ENCODE measurements at places on chromosomes 12 and 14.

GRCh38 chr14:50977863-50978528, 33.7 kb upstream of the PYGL start:
- DNase-seq = no peak

DNA sequence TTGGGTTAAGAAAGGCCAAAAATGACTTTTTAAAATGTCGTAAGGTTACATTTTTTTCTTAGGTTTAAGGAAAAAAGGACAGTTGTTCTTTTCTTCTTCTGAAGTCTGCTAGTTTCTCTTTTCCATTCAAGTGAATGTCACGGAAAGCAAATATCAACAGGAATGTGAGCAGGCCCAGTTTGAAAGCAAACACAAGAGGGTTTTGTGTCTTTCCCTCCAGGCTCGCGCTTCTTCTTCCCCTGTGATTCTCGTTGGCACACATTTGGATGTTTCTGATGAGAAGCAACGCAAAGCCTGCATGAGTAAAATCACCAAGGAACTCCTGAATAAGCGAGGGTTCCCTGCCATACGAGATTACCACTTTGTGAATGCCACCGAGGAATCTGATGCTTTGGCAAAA, 85.4 kb downstream of the LRRK2 start:
- no peak for DNase-seq

DNA sequence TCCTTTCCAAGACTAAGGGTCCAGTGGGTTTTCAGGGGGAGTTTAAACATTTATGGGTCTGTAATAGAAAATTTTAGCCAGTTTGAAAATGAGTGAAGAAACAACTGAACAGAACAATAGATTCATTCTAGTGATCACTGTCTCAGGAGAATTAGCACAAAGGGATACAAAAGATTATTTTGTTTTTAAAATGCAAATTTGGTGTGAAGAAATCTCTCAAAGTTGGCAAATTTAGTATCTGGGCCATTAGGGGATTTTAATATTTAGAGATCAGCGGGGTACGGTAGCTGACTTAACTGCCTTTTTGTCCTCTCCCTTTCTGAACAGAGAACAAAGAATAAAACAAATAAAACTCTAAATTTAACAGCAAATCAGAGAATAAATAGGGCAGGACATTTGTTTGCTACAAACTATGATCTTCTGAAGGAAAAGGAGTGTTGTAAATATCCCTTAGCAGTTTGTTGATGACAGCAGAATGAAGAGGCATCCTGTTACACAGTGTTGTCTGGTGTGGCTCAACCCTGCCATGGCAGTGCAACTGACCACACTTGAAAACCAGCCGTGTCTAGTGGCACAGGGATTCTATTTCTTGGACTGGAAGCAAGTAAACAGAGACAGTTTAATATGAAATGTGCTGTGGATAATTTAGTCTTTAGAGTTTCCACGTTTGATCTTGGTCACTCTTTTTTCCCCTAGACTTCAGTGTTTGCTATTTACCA, 46.3 kb upstream of the LRTM2 start:
- no peak for DNase-seq

DNA sequence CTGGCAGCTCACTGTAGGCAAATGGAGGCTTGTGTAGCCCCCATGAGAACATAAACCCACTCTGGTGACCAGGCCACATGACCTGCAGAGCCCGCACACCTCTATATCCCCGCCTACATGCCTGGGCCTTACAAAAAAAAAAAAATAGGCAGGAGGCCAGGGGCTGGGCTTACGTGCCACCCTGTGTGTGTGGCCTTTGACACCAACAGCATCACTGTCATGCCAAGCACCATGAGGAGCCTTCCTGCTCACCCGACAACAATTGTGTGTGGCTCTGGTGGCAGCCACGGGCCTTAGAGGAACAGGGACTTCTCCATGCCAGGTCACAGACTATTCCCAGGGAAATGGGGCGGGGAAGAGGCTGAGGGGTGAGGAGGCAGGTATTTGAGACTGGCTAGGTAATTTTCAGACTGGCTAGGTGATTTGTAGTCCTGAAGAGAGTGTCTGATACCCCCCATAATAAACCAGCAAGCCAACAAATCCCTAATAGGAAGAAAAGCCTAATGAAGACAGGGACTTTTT, 140.0 kb downstream of the DPF3 start:
- no peak for DNase-seq

GRCh38 chr12:13390381-13390861, 193.9 kb downstream of the EMP1 start:
- DNase-seq = no peak

DNA sequence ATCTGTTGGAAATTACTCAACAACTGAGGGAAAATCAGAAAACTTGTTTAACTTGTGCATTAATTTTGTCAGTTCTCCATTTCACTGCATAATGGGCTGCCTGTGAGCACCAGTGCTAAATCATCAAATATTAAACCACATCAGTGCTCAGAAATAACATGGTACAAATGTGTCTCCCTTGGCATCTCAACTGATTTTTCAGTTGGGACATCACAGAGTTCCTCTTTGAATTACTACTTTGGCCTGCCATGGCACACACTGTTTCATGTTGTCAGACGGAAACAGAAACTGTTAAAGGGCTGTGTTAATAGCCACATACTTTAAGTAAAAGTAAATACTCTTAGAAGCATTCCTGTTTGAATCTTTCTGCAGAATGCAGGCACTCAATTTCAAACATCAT, 42.1 kb upstream of the STRN3 start:
- no peak for DNase-seq

DNA sequence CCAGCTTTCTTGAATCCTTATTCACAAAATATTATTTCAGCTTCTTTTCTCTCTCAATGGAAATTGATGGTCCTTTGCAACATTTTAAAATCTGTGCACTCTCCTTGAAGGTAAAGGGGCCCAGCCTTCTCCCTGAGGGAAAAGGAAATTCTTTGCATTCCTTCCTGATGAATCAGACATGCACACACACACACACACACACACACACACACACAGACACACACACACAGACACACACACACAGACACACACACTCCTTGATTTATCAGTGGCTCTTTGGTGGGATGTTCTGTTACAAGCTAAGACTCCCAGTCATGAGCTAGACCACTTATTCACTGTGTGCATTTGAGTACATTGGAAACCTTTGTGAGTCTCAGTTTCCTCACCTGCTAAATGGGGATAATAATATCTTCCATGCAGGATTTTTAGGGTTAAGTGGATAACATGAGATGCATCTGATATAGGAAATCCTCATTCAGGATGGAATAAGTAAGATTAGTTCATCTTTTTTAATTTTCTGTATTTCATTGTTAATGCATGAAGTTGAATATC, 45.1 kb upstream of the HMGA2 start:
- DNase-seq = no peak

DNA sequence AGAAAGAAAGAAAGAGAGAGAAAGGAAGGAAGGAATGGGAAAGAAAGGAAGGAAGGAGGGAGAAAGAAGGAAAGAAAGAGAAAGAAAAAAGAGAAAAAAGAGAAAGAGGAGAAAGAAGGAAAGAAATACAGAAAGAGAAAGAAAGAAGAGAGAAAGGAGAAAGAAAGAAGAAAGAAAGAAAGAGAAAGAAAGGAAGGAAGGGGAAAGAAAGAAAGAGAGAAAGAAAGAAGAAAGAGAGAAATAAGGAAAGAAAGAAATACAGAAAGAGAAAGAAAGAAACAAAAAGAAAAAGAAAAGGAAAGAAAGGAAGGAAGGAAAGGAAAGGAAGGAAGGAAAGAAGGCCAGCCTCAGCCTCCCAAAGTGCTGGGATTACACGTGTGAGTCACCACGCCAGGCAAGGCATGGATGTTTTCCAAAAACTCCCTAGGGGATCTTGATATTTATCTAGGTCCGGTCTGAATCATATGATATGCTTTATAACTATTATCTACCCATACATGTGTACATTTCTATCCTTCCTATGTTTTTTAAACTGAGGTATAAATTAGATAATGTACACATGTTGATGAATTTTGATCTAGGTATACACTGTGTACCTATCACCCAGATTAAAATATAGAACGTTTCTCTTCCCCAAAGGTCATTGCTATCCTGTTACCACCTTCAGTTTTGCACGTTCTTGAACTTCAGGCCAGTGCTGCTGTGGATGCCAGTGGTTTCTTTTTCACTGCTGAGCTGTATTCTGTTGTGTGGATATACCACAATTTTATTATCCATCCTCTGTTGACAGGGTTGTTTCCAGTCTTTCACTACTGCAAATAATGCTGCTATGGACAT, 177.9 kb downstream of the RBM19 start:
- DNase-seq = no peak

DNA sequence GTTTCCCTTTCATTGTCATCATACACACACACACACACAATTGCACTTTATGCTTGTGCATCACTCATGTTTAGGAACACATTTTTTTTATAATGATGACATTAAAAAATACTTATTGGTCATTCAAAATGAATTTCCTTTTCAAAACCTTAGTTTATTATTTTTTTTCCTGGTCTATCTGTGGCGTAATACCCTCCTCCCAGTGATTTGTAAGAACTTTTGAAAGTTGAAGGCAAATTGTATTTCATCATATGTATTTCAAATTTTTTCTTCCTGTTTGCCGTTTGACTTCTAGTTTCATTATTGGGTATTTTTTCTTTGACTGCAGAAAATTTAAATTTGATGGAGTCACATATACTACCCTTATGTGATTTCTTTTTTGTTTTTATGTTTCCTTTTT, 2.5 kb upstream of the LRRK2 start:
- DNase-seq = no peak

DNA sequence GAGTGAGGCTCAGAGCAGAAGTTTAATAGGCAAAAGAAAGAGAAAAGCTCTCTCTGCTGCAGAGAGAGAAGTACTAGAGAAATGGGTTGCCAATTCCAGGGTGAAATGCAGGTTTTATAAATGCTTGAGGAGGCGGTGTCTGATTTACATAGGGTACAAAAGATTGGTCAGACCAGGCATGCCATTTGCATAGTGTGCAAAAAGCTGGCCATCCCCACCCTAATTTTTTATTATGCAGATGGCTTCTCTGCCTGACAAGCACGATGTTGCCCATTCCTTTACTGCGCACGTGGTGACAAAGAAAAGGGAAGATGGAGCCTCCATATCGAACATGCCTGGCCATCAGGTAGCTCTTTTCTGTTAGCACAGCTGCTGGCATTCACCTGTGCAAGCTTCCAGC, 209.3 kb upstream of the PPFIA2 start:
- no peak for DNase-seq

GRCh38 chr12:27081668-27082111, 688 bp downstream of the C12orf71 start:
- DNase-seq = no peak

Measured in GM18507 (cell line).